ENCODE measurements at places on chromosomes 4 and X.

- no peak for DNase-seq
Measured at GRCh38 chr4:164768516-164768915, 14.6 kb downstream of the SMIM31 start.

DNA sequence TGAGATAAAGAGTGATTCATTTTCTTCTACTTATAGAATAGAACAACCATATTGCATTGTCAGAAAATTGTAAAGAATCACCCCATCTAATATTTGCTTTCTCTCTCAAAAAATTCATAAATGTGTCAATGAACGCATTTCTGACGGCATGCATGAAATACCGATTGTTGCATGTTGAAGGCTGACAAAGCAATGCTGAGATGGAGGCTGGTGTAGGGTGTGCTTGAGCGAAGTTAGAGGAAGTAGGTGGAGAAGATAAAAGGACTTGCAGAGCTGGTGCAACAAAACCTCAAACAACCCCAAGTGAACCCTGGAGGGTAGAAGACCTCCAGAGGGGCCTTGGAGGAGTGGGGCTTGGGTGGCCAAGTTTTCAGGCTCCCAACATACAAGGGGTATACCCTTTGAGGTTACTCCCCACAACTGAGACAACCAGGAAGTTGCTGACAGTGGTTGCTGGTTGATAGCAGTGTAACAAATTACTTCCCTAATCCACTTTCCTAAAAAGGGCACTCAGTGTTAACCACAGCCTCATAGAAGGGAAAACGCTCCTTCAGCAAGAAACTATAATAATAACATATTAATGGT, 452.7 kb downstream of the NLGN4X start:
- no peak for DNase-seq

- no peak for DNase-seq
Measured at GRCh38 chrX:125998432-125998831, 167.7 kb downstream of the DCAF12L2 start.

DNA sequence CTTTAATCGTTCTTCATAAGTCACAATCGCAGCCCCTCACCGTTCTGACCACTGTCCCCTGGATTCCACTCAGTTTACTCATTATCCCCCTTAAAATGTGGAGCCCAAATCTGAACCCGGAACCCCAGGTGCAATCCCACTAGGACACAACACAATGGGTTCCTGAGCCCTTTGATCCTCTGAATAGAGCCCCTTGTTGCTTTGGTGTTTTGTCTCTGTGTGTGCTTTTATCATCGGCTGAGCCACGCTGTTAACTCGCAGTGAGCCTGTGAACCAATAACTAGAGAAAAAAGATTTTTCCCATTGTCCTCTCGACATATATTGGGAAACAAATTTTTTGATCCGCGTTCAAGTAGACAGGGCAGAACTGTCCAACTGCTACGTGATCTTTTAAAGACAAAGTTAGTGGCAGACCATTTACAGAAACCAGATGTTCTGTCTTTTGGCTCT, 617 bp upstream of the PDHA1 start:
- DNase-seq = no peak

DNA sequence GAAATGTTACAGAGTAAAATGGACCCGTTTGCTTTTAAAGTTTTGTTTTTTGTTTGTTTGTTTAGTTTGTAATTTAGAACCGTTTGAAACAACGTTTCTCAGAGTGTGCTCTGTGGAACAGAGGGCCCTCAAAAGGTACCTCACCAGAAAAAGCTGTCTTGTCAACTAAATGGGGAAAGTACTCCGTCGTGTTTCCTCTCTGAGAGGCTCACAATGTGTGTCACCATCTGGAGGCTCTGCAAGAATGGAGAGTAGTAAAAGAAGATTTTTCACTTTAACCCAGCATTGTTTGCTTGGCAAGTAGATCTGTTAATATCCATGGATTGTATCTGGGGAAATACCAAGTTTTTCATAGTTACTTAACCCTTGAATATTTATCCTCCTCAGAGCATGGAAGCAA, 1.5 kb upstream of the ENPEP start:
- no peak for DNase-seq

GRCh38 chr4:92618968-92619367, 315.2 kb downstream of the GRID2 start:
- no peak for DNase-seq

- DNase-seq = no peak
Measured at GRCh38 chr4:162497564-162498167, 333.9 kb upstream of the FSTL5 start.

DNA sequence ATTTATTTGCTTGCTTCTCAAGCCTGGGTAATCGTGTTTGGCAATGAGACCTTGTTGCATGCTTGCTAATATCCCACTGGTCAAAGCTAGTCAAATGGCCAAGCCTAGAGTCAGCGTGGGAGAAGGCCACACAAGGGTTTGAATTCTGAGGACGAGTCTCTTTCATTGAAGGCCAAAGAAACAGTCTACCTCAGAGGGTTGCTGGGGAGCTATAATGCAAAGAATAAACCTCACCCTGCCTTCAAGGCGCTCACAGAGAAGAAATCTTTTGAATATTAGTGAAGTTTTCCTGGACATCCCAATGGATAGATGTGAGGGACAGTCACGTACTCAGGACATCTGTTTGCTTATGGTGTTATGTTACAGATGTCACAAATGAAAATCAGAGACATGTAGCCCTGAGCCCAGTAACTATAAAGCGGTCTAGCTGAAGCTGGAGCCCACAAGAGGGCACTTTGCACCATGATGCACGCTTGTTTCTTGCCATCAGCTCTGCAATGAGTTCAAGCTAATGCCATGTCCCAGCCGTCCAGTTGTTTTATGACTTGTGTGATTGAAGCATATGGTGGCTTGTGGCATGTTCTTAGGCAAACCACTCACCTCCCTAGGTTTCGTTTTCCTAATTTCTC, 1.1 kb upstream of the TLR3 start:
- peak; percentile 7 for DNase-seq

GRCh38 chr4:173485164-173485563, 44.9 kb downstream of the HAND2 start:
- no peak for DNase-seq

DNA sequence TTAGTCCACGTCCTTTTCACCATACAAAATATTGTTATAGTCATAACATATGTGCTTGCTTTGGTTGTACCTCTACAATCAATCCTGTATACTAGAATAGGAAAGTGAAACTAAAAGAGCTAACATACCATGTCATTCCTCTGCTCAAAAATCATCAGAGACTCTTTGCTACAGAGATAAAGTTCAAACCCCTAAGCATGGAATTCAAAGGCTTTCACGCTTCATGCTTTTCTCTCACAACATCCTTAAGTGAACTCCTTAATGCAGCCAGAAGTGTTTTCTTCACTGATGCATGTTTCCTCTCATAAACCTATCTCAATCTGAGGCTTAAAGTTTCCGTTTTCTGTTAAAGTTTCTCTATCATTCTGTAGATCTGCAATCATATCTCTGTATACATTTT, 744.6 kb upstream of the IGFBP7 start:
- DNase-seq = no peak

GRCh38 chrX:133550665-133551485, 135.6 kb upstream of the GPC4 start:
- no peak for DNase-seq

- no peak for DNase-seq
Measured at GRCh38 chrX:154471839-154472684, 7.0 kb downstream of the LAGE3 start.

DNA sequence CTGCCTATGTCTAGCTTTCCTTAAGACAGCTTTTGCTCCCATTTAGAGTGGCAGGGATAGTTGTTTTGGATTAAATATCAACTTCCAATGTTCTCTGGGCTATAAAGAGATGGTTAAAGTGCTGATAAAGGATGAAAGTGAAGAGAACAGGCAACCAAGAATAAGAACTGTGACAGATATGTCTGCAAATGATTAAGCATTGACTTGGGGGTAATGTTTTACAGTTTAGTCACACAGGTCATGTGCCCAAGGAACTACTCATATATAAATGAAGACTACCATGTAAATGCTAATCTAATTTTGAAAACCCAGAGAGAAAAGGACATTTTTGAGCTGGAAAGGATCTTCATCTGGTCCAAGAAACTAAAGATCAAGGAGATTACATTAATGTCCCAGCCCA, 42.1 kb downstream of the RBMX2 start:
- DNase-seq = no peak

- no peak for DNase-seq
Measured at GRCh38 chrX:42992199-42992943, 214.4 kb upstream of the PPP1R2C start.

- DNase-seq = no peak
Measured at GRCh38 chrX:97494756-97495372, 611.2 kb downstream of the RPA4 start.

GRCh38 chr4:181372014-181372413, 871.2 kb upstream of the TENM3 start:
- no peak for DNase-seq

DNA sequence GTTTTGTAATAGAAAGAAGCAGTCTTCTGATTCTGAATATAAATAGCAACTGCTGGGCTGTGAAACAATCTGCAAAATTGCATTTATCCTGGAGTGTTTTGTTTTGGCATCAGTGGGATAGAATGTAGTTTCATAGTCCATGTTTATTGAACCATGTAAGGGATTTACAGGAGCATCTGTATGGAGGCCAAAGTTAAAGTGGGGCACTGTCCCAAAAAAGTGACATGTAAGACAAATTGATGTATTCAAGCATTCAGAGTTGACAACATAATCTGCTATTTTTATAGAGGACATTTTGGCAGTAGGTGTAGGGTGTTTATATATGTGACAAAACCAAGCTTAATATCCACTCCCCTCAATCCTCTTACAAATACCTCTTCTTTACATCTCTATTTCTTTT, 200.5 kb upstream of the ANK2 start:
- DNase-seq = no peak

DNA sequence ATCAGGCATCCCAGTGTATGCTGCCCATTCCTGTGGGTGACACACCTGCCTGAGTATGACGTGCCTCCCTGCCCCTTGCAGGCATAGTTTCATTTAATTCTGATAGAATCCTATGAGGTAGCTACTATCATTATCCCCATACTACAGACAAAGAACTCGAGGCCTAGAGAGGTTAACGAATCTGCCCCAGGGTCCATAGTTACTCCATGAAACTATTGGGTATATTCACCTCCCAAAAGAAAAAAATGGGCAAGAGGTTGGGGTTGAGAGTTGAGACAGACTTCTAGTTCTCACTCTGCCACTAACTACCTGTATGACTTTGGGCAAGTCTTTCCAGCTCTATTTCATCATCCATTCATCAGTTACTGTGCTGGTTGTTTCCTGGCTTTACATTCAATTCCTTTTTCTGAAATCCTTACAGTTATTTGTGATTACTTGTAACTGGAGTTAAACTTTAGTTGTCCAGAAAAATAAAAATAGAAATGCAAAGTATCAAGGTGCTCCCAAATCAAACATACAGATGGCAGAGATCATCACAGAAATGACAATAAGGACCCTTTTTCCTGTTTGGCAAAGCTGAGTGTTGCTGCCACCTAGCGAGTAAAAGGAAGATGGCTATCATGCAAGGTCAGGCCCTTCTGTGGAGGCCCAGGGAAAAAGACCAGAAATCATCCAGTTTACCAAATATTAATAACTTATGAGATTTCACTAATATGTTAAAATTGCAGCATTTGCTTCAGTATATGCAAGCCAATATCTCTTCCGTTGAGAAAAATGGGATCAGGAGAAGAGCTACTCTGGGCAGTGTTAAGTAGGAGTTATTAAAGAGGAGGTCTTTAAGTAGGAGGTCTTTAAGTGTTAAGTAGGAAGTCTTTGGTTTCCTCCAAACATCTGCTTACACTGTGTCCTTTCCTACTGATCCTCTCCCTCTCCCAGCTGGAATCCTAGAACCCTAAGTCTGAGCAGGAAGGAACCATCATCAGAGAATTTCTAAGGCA, 17.1 kb upstream of the MAP7D3 start:
- DNase-seq = no peak

GRCh38 chr4:171644430-171645057, 168.7 kb upstream of the GALNTL6 start:
- DNase-seq = no peak

GRCh38 chr4:526189-526909, 27.3 kb downstream of the PIGG start:
- DNase-seq = no peak

DNA sequence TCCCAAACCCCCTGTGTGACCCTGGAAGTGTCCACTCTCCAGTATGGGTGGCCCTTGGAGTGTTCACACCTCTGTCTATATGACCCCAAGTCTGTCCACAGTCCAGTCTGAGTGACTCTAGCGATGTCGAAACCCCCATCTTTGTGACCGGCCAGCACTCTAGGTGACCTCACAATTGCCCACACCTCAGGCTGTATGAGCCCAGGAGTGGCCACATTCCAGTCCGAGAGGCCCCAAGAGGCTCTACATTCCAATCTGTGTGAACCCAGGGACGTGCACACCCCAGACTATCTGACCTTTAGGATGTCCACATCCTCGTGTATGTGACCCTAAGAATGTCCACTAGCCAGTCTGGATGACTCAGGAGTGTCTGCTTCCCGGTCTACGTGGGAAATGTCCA, 7.3 kb upstream of the GLOD5 start:
- no peak for DNase-seq

- DNase-seq = no peak
Measured at GRCh38 chrX:118523920-118524319, 28.3 kb downstream of the DOCK11 start.

DNA sequence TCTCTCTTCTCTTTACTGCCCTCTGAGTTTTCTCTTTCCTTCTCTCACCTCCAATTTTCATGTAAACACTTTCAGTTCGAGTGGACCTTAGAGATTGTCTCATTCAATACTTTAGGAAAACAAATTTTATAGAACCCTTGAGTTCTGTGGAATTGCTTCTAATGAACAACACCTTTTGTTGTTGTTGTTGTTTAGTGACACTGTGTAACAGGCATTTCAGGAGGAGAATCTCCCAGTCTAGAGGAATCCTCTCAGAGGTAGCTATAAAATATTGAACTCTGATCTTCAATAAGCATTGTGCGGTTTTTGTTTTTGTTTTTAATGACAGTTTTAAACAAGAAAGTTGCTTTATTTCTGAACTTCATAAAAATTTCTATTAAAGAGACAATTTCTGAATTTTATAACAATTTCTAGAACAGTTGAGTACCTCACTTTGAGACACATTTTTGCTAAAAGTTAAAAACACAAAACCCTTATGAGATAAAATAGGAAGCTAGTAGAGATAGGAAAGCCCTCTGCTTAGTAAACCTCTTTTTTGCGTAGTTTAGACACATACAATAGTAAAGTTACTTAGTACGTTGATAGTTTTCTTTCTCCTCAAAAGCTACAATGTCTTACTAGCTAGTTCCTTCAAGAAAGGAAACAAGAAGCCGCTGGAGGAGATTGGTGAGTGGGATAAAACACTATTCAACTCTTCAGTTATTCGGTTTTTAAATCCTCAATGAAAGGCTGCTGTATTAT, 38.8 kb downstream of the CLCN3 start:
- no peak for DNase-seq

GRCh38 chrX:147693511-147693910, 218.2 kb upstream of the FMR1 start:
- no peak for DNase-seq

DNA sequence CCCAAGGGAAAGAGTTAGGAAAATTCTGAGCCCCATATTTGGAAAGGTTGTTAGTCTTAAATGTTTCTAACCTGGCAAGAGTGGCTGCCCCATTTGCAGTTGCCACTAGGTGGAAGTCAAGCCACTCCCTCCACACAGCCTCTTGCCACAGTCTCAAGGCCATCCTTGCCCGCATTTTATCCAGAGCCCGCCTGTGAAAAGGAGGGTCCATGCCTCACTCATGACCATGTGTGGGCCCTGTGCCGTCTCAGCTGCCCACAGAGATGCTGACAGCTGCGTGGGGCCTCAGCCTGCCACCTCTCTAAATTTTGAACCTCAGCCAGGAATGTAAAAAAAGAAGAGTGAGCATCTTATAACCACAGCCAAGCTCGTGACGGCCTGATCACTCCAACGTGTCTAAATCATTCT, 201.5 kb upstream of the FAM241A start:
- DNase-seq = no peak

GRCh38 chrX:53071604-53072417, 10.4 kb upstream of the TSPYL2 start:
- DNase-seq = peak; percentile 45

Measured in activated T-helper 1 cell treated with anti-CD3 and anti-CD28 coated beads, Interleukin-2, amount 50 U/mL, for 16 hours (primary cell).